ENCODE measurements at places on chromosomes 7 and 10.

DNA sequence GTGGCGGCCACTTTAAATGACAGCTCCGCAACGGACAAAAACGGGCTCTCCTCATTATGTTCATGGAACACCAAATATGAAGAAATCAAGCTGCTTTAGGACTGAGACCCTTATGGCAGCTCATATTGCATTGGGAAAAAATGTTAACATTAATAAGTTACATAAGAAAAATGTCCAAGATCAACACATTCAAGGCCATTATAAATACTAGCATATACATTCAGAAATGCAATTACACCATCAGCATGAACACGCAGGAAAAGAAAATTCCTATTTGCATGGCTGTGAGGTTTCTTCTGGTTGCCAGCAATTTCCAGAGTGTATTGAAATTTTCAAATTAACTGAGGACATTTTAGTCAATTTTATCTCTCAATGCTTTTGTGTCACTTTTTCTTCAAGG lies 374.1 kb upstream of the NRP1 start:
- no peak for DNase-seq

DNA sequence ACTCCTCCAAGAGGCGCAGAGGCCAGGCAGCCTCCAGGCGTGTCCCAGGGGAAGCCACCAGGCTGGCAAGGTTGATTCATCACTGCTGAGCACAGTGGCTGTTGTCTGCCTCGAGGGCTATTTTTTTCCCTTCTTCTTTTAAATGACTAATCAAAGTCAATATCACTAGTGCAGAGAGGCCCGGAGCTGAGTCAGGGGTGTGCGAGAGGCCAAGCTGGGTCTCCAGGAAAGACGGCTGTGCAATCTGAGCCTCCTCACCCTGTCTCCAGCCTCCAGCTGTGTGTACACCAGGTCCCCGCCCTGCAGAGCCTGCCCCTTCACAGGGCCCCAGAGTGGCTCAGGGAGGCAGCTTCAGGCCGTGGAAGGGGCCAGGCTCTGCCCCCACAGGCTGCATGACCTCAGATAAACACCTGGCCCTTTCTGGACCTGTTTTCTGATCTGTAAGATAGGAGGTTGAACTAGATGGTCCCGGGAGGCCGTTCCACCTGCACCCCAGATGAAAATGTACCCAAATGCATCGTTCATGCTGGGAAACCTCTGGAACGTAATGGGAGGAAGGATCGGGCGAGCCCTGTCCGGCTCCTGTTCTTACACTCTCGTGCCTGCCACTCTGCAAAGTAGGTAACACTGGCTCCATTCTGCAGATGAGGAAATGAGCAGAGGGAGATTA lies 3.7 kb downstream of the STX1A start:
- DNase-seq: no peak

DNA sequence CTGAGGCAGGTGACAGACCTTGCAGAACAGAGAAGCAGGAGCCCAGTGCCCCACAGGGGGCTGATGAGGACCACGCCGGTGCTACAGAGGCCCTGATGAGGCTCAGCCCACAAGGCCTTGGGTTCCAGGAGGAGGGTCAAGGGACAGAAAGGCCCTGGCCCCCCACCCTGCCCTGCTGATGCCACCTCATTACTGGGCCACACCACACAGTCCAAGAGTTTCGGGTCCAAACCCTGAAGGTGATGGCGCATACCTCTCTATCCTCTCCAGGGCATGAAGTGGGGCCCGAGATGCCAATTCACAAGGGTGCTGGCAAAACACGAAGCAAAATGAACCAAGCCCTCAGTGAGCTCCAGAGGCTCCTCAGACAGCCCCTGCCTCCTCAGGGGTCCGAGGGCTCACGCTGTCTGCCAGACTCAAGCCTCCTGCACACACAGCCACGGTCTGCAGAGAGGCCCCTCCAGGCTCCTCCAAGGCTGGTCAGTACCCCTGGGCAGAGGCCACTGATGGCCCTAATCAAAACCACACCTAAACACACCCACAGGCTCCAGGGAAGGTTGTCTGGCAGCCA lies 32.3 kb downstream of the RASGEF1A start:
- DNase-seq: peak; percentile 59

DNA sequence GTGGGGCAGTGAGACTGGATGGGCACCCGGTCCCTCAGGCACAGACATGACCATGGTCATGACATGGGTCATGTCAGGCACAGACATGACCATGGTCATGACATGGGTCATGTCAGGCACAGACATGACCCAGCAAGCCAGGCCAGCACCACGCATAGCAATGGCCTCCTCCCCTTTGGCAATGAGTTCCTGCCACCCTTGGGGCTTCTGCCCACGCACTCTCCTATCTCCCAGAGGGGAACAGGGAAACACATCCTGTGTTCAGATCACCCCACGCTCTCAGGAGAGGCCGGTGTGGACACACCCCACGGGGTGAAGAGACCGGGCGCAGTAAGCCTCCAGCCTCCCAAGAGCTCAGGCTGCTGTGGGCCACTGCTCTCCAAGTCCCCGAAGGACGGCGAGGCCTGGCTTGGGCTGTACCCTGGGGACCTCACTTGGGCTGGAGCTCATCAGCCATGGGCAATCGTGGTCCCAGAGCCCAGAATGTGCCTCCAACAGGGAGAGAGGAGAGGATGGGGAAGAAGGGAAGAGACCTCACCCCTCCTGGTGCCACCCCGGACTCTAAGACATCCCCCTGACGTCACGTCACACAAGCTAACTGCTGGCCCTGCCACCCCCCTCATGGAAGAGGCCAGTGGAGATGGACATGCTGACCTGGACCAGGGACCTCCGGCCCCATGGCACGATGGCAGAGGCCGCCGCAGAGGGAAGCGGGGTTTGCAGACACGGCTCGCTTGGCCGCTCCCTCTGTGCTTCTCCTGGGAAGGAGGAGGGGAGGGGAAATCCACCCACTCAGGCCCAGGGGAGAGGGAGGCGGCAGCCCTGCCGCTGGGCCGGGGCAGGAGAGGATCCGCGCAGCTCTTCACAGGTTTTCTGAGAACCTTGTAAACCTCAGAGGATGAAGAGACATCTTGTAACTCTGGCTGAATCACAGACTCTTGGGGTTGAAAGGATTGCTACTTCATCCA lies 269.6 kb downstream of the ELFN1 start:
- DNase-seq: peak; percentile 70

- DNase-seq: no peak
Observed at GRCh38 chr7:114795475-114795874, 126.4 kb upstream of the MDFIC start.

DNA sequence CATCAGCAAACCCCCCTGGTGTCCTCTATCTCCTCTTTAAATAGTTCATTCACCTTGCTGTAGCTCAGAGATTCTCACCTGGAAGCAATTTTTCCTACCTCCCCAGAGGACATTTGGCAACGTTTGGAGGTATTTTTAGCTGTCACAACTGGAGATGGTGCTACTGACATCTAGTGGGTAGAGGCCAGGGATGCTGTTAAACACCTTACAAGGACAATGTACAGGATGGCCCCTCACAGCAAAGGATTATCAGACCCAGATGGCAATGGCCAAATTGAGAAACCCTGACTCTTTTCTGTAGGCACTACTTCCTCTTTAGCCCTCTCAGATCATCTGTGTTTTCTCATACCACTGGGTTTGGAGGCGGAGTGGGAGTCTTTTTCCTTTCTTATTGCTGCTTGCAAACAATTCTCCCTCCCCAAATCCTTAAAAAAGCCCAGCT lies 13.2 kb upstream of the TRA2A start:
- no peak for DNase-seq

GRCh38 chr7:21603972-21604749 lies 61.3 kb downstream of the DNAH11 start:
- DNase-seq: no peak

GRCh38 chr7:49850921-49851613 lies 77.6 kb downstream of the VWC2 start:
- no peak for DNase-seq

- DNase-seq: no peak
Observed at GRCh38 chr7:77813180-77813579, 14.6 kb downstream of the PHTF2 start.

DNA sequence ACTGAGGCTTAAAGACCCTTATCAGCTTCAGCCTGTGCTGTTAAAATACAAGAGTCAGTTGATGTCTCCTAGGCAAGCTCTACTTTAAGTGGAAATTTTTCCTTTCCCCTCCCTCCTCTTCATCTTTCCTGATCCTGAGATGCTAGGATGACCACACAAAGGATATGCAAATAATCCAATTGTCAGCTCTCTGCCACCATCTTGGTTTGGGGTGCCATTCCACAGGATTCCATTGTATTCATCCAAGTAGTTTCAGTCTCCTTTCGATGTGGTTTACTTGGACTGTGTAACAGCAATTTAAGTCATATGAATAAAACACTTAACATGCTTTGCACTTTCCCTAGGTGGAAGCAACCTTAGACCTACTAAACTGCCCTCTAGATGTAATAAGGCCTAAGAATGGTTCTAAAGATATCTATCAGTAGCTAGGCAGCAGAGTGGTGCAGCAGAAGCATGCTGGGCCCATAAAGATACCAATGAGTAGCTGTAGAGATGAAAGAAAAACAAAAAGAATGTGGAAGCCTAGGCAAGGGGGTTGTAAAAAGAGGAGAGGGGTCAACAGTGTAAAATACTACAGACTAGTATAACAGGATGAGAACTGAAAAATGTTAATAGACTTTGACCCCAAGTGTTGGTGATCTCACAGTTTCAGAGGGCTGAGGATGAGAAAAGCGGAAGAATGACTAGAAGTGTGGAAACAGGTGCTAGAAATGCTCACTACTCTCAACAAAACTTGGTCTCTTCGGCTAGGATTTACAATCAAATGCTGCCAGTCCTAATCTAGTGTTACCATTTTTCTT lies 2.4 kb upstream of the CFAP69 start:
- no peak for DNase-seq

GRCh38 chr10:80202934-80203834 lies 2.2 kb downstream of the ANXA11 start:
- DNase-seq: peak; percentile 82

GRCh38 chr7:104299323-104299722 lies 29.1 kb upstream of the LHFPL3 start:
- no peak for DNase-seq

DNA sequence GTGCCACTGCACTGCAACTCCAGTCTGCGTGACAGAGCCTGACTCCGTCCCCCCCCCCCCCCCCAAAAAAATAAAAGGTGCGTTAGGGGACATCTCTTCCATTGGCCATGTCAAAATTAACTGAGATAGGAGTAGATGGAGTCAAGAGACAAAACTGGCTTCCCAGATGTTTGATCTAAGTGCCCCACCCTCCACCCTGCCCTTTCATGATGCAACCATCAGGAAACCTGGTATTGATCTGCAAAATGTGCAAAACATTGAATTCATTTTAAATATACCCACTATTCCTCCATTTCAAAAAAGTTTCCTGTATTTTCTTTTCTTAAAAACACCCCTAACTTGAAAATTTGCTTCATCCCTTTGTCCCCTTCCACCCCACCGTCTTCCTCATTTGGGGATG lies 17.5 kb downstream of the ARID5B start:
- no peak for DNase-seq

DNA sequence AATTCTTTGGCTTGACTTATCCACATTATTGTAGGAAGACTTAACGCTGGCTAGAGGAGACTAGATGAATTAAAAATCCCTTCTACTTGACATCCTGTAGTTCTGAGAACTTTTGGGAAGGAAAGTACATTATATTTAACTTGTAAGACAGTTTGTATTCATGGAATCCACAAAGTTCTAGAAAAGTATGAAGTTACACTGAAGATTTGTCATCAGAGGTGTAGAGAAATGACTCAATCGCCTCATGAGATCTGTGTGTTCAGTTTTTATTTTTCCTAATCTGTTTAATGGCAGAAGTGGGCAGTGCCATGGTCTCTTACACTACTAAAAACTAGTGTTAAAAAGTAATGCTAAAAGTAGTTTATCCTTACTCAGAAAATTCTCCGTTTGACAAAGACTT lies 89.1 kb upstream of the SMIM30 start:
- DNase-seq: no peak

DNA sequence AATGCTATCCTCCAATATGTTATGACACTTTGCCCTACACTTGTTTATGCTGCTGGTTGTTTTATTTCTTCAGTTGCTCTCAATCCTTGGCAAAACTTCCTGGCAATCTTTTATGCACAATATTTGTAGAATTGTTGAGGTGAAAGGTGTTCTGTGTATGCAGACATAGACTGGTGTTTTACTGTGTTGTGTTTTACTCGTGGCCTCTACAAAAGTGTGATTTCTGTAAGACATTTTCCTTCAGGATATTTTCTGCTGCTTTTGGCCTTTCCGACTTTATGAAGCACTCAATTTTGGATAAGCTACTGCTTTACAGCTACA lies 21.8 kb downstream of the GLCCI1 start:
- DNase-seq: no peak

GRCh38 chr10:13613519-13613918 lies 26.8 kb downstream of the PRPF18 start:
- no peak for DNase-seq

DNA sequence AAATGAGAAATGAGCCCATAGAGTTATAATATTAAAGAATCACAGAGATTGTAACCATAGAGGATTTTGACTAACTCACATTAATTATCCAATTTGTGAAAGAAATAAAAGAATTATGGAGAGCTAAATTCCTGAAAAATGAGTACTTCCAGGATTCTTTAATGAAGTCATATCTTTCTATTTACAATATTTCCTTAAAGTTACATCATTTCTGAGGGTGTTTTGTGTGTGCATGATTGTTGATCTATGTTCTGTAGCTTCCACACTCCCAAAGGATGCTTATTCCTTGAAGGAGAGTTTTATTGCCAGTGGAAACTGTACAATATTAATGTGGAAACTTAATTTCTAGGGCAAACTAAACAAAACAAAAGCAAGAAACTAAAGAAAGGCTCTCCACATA lies 299.6 kb downstream of the MDFIC start:
- DNase-seq: no peak

DNA sequence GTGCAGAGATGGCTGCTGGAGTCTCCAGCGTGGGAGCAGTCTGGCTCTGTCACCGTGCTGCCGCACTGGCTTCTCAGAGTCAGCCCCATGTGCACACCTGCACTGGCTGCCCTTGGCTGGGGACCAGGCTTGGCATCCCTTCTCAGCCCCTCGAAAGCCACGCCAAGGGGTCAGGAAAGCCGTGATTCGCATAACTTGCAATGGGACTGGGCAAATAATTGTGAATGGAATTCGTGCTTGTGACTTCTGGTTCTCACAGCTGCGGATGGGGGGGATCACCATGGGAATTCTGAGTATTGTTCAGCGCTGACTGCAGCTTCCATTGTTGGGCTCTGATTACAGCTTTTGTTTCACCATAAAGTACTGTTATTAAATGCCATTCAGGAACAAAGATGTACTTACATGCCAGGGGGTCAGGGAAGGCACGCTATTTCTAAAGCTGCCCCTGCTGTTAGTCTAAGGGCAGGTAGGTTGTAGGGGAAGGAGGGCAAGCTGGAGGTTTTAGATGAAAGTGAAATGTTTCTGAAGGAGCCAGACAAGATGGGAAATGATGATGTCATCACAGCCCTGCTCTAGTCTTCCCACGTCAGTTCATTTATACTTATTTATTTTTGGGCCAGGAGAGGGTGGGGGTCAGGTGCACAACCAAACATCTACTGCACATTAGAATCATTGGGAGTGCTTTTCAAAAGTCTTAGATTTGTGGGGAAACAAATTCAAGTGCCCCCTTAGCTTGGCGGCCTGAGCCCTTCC lies 5.8 kb upstream of the PLEKHA1 start:
- DNase-seq: no peak

- no peak for DNase-seq
Observed at GRCh38 chr10:4121502-4122380, 336.7 kb upstream of the KLF6 start.

- no peak for DNase-seq
Observed at GRCh38 chr7:143002106-143002505, 24.8 kb downstream of the OR9A2 start.

Measured in Right ventricle myocardium inferior (tissue), 1 donor.